ENCODE measurements at places on chromosomes 13 and 19. TPM values are rescaled to one million over a fixed set of nuclear protein-coding genes. Genes with fewer than 3 reads are reported as not detected.

The VSTM1 gene
- not detected for total RNA-seq

The KLK10 gene
- total RNA-seq = 9.3 TPM

The CCNA1 gene
- total RNA-seq = not detected

The INAFM1 gene
- 26.9 TPM for total RNA-seq

The ZNF888 gene
- 3.2 TPM for total RNA-seq

The KCNRG gene
- total RNA-seq = 12.6 TPM

The GRIN2D gene
- 0.20 TPM for total RNA-seq

Measured in upper lobe of left lung (tissue), 6 donors.